ENCODE measurements at places on chromosomes 4 and X. TPM values are rescaled to one million over a fixed set of nuclear protein-coding genes. Genes with fewer than 3 reads are reported as not detected.
A peak's percentile ranks its signal among the peaks of the same experiment; 100 is the strongest.

Gene CTAG1B
- polyA plus RNA-seq: not detected

Gene BCLAF3
- 4.0 TPM for polyA plus RNA-seq

Gene SSX1
- polyA plus RNA-seq: not detected

Gene CLDN2
- 28.6 TPM for polyA plus RNA-seq

Gene KLKB1
- 0.08 TPM for polyA plus RNA-seq

Gene UNC5C
- polyA plus RNA-seq: not detected

GRCh38 chr4:172631832-172632231, 536.8 kb upstream of the GALNT7 start:
- no peak for DNase-seq

DNA sequence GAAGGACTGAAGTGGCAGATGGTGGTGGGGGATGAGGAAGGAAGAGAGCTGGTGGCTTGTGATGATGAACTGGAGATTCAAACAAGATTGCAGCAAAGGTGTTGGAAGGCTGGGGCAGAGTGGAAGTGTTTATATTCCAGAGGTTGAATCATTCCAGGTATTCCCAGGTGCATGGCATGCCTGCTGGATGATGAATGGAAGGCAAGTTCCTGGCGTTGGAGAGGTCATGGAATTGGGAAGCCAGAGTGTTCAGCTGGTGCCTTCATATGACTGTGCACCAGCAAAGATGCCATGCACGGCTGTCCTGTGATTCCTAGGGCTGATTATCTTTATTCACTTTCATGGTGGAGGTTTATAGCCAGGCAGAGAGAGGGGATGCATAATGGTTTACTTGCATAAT, 135.8 kb upstream of the PUDP start:
- no peak for DNase-seq

DNA sequence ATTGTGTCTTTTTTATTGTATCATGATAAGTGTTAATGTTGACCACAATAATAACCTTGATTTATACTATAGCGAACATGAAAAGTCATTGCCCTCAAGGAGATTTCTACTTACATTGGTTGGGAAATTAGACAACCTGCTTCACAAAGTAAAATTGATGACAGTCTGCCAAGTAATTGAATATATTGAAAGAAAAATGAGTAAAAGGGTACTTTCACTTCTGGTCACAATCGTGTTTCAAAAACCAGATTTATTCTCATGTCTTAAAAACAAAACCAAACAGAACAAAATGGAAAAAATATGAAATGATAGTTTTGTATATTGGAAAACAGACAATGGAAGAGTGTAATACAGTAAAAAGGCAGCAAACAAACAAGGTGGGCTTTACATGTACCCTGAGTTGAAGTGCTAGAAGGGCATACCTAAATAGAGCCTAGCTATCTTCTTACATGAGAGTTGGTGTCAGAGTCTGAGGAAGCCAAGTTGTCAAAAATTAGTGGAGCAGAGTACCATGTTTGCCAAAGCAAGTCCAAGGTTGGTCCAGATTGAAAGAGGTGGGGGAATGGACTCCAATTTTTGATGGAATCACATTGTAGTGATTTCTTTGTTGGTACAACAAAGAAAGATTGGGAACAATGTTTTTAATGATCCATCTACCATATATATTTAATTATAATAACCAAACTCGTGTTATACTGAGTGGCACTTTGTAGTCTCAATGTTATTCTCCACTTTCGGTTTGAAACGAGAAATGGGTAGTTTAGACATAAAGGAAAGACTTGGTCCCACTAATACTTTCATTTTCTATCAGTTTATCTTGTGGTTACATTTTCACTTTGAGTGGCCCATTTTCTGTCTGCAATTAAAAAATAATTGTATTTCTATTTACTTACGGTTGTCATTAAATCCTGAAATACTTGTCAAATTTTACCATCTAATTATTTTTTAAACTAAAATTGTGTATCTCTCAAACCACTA, 775.6 kb downstream of the STIM2 start:
- no peak for DNase-seq

DNA sequence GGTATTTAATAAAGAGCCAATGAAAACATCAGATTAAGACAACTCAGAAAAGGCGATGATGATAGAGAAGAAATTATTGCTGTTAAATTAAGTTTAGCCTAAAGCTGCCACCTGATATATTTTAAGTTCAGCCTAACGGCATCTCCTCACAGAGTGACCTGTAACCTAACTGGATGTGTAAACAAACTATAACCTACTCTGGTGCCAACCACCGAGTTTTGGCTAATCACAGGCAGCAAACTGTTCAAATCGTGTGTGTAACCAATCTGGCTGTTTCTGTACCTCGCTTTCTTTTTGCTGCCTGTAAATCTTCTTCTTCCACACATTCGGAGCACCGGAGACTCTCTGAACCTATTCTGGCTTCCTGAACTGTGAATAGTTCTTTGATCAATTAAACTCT, 37.8 kb upstream of the MED14 start:
- DNase-seq: no peak

DNA sequence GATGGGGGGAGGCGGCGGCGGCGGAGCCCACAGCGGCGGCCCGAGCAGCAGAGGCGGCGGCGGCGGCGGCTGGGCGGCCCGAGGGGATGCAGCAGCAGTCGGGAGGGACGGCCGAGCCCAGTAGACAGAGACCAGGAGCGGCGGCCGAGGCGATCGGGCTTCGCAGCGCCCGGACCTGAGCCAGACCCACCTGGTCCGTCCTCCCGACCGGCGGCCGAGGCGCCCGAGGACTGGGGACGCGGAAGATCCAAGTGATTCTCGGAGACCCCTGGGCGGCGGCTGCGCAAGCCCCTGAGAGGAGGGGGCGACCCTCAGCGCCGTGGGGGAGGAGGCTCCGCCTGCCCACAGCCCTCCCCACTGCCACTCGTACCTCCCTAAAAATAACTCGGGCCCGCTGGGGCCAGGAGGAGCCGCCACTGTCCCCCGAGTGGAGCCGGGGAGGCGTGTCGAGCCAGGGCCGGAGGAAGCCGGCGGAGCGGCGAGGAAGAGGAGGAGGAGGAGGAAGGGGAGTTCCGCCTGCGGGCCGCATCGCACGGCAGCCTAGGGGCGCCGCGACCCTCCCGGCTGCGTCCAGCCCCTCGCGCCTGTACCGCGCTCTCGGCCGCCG, 608 bp downstream of the RAPGEF2 start:
- peak; percentile 21 for DNase-seq

DNA sequence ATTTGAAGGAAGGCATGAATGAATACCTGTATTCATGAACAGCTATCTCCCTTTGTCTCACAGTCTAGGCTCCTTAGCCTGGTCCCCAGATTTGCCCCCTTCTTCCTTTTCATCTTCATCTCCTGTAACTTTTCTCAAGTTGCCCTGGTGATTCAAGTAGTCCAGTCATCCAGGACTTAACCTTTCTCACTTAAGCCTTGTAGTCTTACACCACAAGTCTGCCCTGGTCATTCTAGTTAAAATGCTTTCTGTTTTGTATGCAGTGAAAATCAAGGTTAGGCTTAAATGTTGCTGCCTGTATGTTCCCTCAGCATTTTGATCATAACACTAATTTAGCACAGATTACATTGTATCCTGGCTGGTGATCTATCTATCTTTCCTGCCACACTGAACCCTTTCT, 58.5 kb upstream of the SLC7A11 start:
- DNase-seq: no peak

DNA sequence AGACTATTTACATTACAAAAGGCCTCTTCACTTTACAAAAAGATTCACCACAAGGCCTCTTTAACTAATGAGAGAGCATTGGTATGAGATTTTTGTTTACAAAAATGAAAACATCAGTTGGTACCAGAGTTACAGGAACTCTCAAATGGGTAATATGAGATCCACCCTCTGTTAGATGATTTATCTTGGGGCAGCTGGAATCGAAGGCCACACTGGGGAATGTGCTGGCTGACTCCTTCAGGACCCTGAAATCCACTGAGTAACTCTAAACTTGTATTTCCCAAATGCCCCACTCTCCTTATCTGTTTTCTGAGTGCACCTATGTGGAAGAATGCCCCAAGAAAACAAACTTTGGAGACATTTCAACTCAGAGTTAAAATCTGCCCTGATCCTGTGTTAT, 232.9 kb upstream of the F9 start:
- DNase-seq: no peak

- no peak for DNase-seq
These were observed 159.4 kb upstream of the AR start for GRCh38 chrX:67384403-67384802.

DNA sequence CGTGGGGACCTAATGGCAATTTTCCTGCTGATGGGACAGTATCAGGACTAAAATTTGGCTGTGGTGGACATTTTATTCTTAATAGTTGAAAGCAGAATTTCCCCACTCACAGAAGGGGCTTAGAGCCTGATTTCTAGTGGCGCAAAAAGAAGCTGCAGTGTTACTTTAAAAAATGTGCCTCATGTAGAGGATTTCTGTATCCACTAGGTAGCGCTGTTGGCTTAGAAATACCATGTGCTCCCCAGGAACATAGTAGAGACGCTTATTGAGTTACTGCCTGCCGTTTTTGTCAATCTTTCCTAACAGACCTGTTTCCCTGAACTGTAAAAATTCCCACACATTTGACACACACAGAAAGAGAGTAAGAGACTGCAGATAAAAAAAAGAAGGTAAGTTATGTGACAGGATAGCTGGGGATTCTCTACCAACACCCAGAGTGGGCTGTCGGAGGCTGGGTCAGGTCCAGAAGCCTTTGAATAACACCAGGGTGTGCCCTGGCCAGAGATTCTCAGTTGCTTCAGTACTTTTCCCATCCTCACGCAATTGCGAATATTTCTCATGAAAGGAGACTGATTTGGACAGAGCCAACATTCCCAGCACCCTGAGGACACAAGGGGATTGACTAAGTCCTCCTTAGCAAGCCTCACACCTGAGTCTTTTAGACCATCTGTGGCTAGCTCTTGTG, 88.4 kb downstream of the ZXDA start:
- peak; percentile 15 for DNase-seq

DNA sequence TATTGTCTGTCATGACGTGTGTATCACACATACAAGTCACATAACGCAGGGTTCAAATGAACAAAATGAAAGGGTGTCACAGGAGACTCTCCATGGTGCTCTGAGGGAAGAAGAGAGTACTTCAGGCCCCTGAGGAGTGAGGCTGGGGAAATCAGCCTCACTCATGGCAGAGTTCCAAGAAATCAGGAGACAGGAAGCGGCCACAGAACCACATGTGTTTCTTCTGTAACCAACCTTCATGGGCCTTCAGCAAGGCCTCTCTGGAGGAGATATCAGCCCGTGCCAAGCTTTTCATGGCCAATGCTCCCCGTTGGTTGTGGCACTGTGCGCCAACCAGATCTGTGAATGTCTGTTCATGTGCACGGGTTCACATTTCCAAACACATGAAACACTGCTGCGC, 76.0 kb downstream of the NAT8L start:
- DNase-seq: no peak

DNA sequence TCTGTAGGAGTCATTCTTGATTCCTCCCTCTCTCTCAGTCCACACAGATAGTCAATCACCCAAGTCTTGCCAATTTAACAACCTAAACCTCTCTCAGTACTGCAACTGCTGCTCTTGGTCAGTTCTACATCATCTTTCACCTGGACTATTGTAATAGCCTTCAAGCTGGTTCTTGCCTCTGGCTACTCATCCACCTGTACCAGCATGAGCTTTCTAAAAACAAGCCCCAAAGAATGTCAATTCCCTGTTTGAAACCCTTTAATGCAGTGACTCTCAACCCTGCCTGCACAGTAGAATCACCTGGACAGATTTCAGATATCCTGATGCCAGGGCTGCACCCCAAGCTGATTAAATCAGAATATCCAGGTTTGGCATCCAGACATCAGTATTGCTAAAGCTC, 48.3 kb downstream of the VGLL1 start:
- DNase-seq: no peak
